Foreskin fibroblast (primary cell): ENCODE measurements at places on chromosomes 2 and 18.

DNA sequence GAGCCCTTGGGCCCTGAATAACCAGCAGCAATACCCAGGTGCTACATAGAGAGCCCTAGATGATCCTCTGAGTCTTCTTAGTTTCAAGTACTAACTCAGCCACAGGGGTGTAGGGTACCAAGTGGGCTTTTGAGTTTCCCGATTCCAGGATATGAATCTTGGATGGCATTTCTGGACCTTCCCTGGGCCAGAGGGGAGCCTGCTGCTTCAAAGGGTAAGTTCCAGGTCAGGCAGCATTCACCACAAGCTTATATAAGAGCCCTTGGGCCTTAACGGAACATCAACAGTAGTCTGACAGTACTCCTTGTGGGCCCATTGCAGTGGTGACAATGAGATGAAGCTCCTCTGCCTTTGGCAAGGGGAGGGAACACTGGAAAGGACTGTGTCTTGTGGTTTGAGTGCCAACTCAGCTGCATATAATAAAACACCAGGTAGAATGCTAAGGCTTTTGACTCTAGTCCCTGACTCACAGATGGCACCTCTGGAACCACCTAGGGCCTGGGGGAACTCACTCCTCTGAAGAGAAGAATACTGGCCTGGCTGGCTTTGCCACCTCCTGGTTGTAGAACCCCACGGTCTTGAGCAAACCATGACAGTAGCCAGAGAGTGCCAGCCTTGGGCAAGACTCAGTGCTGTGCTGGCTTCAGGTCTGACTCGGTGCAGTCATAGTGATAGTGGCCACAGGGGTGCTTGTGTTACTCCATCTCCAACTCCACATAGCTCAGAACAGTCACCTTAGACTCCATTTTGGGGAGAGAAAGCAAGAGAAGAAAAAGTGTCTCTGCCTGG lies 235.7 kb downstream of the AKAIN1 start:
- no peak for DNase-seq

- no peak for DNase-seq
Observed at GRCh38 chr2:144325086-144325485, 194.8 kb downstream of the ZEB2 start.

DNA sequence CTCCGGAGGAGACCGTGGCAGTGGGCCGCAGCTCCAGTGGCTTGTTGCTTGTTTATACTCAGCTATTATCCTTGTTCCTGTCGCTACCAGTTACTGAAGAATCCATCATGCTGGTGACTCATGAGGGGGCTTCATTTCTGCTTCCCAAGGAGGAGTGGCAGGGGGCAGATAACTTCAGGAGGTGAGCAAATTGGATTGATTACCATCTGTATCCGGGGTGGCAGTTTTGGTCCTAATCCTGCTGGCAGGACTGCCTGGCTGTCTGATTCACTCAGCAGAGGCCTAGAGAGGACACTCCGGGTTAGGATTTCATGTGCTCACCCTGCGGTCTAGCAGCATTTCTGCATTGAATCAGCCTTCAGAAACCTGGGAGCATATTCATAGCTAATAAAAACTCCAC lies 230.0 kb downstream of the ACTR3 start:
- DNase-seq = no peak

GRCh38 chr18:22363867-22364463 lies 53.8 kb downstream of the CTAGE1 start:
- no peak for DNase-seq

- DNase-seq = no peak
Observed at GRCh38 chr18:44624052-44624451, 56.6 kb upstream of the SETBP1 start.

DNA sequence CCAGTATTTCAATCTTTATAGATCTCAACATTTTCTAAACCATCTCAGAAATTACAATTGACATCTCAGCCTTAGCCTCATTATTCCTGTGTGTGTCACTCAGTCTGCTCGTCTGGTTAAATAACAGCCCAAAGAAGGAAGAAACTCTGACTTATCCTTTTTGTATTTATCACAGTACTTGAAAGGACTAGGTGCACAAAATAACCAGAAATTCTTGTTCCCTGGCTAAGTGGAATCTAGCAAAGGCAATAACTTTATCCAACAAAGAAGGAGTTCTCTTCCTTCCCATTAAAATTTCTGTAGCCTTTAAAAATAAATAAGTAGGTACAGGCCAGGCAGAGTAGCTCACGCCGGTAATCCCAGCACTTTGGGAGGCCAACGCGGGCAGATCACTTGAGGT lies 139.9 kb upstream of the PID1 start:
- no peak for DNase-seq
